ENCODE measurements at places on chromosomes 4 and X.
A peak's percentile ranks its signal among the peaks of the same experiment; 100 is the strongest.

DNA sequence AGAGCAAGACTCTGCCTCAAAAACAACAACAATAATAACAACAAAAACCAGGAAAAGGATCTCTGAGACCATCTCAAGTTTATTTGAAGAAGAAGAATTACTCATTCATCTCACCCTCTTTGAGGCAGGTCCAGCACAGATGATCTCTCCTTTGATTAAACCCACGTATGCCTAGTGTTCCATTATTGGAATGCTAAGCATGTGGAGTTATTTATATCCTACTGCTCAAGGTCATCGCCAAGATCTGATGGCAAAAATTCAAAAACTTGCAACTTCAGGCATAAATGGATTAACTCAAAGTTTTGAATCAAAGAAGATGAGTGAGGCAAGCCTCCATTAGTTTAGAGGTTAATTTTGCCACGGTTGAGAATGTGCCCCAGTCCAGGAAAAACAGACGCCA lies 184.2 kb downstream of the DHRSX start:
- no peak for DNase-seq

DNA sequence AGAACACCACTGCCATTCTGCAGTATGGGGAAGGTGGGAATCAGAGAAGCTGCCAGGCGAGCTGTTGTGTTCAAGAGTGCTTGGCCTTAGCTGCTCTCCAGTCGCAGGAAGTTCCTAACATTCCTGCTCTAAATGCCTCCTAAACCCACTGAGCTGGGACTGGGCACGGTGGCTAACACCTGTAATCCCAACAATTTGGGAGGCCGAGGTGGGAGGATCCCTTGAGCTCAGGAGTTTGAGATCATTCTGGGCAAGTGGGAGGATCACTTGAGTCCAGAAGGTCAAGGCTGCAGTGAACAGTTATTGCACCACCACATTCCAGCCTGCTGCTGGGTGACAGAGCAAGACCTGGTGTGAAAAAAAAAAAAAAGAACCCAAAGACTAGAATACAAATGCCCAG lies 690.3 kb upstream of the FAM241A start:
- DNase-seq: no peak

DNA sequence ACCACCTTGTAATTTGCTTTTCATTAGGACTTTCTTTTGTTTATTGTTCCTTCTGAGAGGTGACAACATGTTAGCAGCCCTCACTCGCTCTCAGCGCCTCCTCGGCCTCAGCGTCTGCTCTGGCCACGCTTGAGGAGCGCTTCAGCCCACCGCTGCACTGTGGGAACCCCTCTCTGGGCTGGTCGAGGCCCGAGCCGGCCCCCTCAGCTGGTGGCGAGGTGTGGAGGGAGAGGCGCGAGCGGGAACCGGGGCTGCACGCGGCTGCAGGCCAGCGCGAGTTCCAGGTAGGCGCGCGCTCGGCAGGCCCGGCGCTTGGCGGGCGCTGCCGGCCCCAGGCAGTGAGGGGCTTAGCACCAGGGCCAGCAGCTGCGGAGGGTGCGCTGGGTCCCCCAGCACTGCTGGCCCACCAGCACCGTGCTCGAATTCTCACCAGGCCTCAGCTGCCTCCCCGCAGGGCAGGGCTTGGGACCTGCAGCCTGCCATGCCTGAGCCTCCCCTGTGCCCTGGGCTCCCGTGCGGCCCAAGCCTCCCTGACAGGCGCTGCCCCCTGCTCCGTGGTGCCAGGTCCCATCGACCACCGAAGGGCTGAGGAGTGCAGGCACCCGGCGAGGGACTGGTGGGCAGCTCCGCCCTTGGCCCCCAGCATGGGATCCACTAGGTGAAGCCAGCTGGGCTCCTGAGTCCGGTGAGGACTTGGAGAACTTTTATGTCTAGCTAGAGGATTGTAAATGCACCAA lies 9.2 kb upstream of the AP1AR start:
- DNase-seq: no peak

DNA sequence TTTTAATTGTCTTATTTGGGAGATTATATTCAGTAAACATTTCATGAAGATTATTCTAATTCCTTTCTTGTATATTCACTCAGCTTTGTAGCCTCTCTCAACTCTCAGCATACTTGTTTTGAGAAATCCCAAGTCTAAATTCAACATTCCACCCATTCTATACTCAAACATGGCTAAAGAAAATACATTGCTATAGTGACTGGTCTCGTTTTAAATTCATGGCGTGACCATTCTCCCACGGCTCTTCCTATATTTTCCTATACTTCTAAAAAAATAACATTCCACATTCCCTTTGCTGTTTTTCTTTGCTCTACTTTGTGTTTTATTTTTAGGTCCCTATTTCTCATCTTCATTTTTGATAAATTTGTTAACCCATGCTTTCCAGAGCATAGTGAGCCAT lies 49.2 kb upstream of the UGT2A1 start:
- no peak for DNase-seq

- DNase-seq: no peak
Measured at GRCh38 chr4:122244764-122245163, 92.6 kb downstream of the BLTP1 start.

DNA sequence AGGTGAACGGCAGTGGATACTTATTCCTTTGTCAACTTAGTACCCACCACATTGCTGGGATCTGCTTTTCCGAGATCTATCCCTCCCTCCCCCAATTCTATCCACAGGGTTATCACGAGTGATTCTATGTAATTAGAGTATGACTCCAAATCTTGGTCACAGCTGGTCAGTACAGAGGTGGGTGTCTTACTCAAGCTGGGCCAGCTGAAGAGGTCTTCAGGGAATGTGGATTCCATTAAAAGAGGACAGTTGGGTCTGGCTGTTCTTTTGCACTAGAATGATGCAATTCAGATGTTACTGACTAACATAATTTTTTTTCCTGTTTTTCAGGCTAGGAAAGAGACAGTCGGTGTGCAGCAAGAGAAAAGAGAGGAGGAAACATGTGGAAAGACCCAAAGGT lies 92.3 kb downstream of the HS3ST1 start:
- no peak for DNase-seq

DNA sequence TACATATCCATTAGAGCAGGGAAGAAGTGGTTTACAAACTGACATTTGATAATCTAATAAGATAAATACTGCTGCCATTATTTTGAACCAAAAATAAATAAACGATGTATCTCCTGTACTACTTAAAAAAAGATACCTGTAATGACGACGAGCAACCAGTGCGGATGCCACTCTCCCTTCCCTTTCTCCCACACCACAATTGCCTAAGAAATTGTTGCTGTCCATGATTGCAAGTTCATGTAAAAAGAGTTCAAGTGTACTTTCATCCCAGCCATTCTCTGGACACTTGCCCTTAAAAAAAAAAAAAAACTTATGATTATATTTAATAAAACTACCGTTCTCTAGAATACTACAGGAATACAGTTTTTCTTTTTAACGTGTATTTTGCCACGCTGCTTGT lies 1.4 kb downstream of the SEPSECS start:
- DNase-seq: no peak

GRCh38 chr4:45668128-45668527 lies 455.7 kb downstream of the GABRG1 start:
- DNase-seq: no peak

DNA sequence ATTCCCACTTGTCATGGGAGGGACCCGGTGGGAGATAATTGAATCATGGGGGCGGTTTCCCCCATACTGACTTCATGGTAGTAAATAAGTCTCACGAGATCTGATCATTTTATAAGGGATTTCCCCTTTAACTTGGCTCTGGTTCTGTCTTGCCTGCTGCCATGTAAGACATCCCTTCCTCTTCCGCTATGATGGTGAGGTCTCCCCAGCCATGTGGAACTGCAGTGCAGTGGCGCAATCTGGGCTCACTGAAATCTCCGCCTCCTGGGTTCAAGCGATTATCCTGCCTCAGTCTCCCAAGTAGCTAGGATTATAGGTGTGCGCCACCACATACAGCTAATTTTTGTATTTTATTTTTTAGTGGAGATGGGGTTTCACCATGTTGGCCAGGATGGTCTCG lies 2.9 kb downstream of the HPGDS start:
- no peak for DNase-seq

GRCh38 chrX:21674430-21675186 lies 16.5 kb upstream of the KLHL34 start:
- no peak for DNase-seq

- DNase-seq: no peak
Measured at GRCh38 chr4:145770124-145770523, 90.2 kb downstream of the C4orf51 start.

- peak; percentile 20 for DNase-seq
Measured at GRCh38 chrX:86148024-86148511, at the start of gene DACH2. DACH2 (plus strand) TSS chrX:86148451.

DNA sequence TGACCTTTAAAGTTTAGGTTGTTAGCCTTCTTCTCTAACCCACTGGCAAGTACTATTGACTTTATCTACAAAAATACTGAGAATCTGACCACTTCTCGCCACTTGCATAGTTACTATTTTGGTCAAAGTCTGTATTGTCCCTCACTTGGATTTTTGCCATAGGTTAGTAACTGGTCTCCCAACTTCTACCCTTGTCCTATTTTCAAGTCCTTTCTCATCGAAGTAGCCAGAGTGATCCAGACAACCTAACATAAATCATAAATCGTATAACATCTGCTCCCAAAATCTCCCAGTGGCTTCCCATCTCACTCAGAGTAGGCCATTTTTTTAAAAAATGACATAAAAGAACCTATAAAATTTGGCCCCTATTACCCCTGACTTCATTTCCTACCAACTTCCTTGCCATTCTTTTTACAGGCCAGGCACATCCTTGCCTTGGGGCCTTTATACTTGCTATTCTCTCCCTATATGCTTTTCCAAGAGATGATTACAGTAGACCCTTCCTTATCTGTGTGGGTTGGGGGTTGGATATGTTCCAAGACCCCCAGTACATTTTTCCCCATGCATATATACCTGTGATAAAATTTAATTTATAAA lies 29.0 kb downstream of the WDFY3 start:
- no peak for DNase-seq

DNA sequence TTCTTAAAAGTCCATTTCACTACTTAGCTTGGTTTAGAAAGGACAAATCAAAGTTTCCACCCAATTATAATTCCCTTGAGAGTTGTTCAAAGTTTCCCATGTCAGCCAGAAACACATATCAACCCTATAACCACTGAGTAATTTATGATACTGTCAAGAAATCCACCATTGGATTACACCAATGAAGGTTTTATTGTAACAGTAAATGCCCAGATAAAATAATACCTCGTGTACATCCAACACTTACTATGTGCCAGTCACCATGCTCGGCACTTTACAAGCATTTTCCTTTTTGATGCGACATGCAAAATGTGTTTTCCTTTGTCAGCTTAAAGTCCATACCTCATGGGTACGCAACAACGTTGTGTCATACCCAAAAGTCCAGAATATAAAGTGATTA lies 64.0 kb downstream of the MID1 start:
- no peak for DNase-seq

DNA sequence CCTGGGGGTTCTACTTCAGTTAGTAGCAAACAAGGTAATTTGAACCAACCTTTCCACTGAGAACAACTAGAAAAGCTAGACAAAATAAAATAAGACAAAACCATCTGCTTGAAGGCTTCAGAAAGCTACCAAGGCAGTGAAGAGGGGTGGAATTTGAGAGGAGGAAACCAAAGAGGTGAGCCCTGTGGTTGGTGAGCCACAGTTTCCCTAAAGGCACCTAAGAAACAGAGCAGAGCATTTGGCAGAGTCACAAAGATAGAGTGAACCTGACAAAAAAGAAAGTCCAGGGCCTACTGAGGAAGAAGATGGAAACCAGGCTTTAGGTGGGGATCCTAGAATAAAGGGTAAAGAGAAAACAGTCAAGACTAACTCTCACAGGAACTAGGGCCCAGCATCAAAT lies 44.3 kb downstream of the CHST7 start:
- no peak for DNase-seq

GRCh38 chrX:38664285-38664684 lies 102.9 kb downstream of the TSPAN7 start:
- no peak for DNase-seq

GRCh38 chr4:1026115-1026514 lies 14.7 kb downstream of the FGFRL1 start:
- DNase-seq: peak; percentile 69

GRCh38 chr4:3783693-3784306 lies 17.6 kb downstream of the ADRA2C start:
- no peak for DNase-seq

GRCh38 chrX:129754056-129755024 lies 15.6 kb downstream of the XPNPEP2 start:
- no peak for DNase-seq

- no peak for DNase-seq
Measured at GRCh38 chr4:112316360-112316759, 19.2 kb downstream of the ALPK1 start.

GRCh38 chr4:68951806-68952585 lies 392 bp upstream of the UGT2A3 start:
- no peak for DNase-seq

GRCh38 chr4:16027114-16027513 lies 56.7 kb downstream of the PROM1 start:
- DNase-seq: no peak

DNA sequence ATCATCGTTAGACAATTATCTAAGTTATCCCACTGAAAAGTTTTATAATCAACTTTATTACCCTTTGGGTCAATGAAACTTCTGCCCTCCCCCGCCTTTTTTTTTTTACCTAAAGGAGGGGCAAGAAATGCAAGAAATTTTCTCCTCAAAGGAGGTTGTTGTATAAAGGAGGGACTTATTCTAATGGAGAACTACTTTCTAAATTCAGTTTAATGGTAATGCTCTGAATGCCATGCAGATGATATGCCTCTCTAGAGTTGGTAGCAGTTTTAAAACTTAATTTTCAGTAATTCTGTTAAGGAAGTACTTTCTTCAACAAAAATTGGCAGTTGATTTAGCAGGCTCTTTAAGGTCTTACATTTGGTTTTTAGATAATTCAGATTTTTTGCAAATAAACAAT lies 23.3 kb downstream of the PDLIM5 start:
- no peak for DNase-seq

GRCh38 chrX:45295259-45295986 lies 94.7 kb upstream of the DIPK2B start:
- no peak for DNase-seq

GRCh38 chr4:124459196-124459940 lies 253.2 kb downstream of the ANKRD50 start:
- DNase-seq: no peak

GRCh38 chrX:116292183-116292582 lies 121.6 kb downstream of the AGTR2 start:
- no peak for DNase-seq

GRCh38 chr4:60575336-60575735 lies 624.8 kb upstream of the ADGRL3 start:
- DNase-seq: no peak

GRCh38 chr4:144611850-144612249 lies 34.1 kb upstream of the HHIP start:
- no peak for DNase-seq

- no peak for DNase-seq
Measured at GRCh38 chrX:13747836-13748235, 13.3 kb downstream of the OFD1 start.

DNA sequence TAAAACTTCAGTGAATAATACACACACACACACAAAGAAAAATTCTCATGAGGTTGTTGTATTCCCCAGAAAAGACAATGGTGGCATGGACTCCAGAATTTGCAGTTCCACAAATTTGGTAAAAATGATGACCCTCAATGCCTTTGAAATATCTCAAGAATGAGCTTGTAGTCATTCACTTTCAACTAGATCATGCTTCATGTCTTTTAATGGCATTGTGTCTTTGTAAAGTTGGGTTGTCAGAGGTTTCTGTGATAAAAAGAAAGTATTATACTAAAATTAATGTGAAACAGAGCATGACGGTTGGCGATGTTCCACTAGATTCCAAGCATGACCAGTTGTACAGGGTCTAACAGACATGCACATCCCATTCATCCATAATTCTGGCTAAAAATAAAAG lies 685.0 kb upstream of the FRG1 start:
- no peak for DNase-seq

GRCh38 chrX:24668111-24668510 lies 21.0 kb upstream of the PCYT1B start:
- no peak for DNase-seq

Measured in activated B cell treated with CpG ODN at 0.5 μM for 24 hours (primary cell).